ENCODE measurements at places on chromosomes 6 and 20. TPM values are rescaled to one million over a fixed set of nuclear protein-coding genes. Genes with fewer than 3 reads are reported as not detected.

FOXF2 gene
- 0.42 TPM for polyA plus RNA-seq

DNA sequence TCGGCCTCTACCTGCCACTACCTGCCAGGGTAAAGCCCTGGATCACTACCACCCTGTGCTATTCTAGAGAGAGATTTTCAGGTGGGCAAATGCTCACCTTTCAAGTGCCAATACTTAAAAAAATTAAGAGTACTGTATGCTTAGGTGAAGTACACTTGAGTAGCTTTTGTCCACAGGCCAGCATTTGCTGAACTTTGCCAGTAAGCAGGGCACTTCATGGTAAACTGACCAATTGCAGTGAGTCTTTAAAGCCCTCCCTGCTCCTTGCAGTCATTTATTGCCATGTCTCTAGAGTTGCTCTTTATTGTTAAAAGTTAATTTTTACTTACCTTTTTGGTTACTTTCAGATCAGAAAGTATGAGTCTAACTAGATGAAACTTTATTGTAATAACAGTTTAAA is 58.5 kb downstream of the PLAGL1 start:
- DNase-seq, result no peak

DNA sequence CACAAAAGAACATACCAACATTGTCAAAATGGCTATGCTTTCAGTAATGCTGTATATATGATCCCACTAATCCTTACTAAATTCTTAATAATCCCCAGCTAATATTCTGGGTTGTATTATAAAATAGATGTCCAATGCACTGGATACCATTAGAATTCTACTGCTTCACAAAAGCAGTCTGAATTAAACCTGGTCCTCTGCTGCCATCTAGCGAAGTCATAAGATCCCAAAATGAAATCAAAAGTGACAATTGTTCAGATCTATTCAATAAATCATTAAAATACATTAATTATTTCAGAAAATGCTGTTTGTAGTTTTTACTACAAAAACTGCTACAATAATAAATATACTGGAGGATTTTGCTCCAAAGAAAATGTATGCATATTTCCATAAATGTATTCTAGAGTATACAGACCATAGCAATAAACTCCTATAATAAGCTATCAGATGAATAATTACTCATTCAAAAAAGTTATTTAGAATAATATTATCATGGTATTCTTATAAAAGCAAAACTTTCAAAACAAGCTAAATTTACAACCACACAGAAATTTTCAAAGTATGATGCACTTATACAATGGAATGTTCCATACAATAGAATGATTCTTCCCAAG is 92.6 kb downstream of the RNGTT start:
- no peak for DNase-seq

DNA sequence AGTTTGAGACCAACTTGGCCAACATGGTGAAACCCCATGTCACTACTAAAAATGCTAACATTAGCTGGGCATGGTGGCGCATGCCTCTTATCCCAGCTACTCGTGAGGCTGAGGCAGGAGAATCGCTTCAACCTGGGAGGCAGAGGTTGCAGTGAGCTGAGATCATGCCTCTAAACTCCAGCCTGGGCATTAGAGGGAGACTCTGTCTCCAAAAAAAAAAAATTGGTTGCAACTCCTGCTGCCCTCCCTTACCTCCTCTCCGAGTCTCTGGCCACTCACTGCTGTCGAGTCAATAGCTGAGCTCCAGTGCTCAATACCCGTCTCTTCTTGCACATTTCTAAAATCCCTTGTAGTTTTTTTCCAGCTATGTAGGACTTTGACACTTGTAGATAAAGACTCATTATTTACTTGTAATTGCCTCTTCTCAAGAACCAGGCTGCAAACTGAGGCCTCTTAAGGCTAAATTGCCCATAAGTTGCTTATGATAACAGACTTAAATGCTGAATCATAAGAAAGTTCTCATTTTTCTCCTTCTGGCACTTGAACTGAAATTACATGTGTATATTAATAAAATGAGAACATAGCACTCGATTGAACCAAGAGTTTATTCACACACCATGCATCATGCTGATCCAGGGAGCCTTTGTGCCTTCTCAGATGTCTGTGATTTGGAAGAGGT is 13.8 kb downstream of the HECA start:
- DNase-seq, result no peak

DNA sequence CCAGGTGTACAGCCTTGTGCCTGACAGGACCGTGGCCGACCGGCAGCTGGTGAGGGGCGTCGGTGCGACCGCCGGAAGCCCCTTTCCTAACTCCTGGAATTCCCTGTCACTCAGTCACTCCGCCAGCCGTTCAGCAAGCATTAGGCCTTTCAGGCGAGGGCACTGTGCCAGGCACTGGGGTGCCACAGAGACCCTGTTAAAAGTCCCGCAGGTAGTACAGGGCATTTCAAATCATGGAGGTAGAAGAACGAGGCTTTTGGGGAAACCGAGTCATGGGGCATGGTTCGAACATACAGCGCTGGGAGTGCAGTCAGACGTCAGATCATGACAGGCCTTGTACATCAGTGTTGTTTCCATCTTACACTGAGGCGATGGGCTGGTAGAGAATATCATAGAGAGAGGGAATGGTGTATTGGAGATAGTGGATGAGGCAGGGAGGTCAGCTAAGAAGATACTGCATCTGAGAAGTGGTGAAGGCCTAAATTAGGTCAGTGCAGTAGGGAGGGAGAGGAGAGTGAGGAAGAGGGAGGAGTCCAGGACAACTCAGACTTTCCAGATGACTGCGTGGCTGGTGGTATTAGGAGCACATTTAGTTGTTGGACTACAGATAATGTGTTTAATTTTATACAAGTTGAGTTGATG is 892 bp upstream of the DXO start:
- DNase-seq, result no peak

GRCh38 chr6:10685092-10685915 is 9.1 kb downstream of the C6orf52 start:
- DNase-seq, result no peak
